ENCODE measurements at places on chromosomes 2 and 18.

- DNase-seq, result no peak
Measured at GRCh38 chr2:233036162-233036838, 3.8 kb downstream of the NEU2 start.

DNA sequence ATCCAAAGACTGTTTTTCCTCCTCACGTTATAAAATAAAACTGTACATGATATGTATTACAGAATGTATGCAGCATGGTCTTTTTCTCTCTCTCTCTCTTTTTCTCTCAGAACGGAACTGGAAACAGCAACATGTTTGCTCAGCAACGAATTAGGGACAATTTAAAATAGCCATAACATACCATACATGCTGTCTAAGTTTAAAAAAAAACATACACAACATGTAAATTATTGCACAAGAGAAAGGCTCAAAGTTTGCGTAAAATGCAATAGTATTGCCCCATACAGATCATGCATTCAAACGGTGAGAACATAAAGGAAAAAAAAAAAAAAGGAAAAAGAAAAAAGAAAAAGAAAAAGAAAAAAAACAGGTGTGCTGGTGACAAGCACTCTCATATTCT, 93.6 kb downstream of the BCL11A start:
- no peak for DNase-seq

DNA sequence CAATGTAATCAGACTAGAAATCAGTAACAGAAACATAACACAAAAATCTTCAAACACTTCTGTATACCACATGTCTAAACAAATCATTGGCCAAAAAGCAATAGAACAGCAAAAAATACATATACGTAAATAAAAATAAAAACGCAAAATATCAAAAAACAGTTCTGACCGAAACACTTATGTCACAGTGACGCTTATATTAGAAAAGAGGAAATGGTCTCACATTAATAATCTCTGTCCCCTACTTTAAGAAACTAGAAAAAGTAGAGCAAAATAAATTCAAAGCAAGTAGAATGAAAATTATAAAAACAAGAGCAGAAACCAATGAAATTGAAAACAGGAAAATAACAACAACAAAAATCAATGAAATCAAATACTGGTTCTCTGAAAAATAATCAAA, 41.9 kb downstream of the TMEM131 start:
- DNase-seq, result no peak

GRCh38 chr2:134705861-134706586, 12.8 kb downstream of the TMEM163 start:
- DNase-seq, result peak; percentile 72

- no peak for DNase-seq
Measured at GRCh38 chr18:39462436-39462835, 1896.8 kb upstream of the CELF4 start.

- DNase-seq, result no peak
Measured at GRCh38 chr18:50284255-50284885, 3.0 kb upstream of the MBD1 start.

GRCh38 chr2:215020283-215020682, 118.1 kb downstream of the ABCA12 start:
- DNase-seq, result no peak

GRCh38 chr18:48452861-48453323, 43.7 kb upstream of the ZBTB7C start:
- no peak for DNase-seq

DNA sequence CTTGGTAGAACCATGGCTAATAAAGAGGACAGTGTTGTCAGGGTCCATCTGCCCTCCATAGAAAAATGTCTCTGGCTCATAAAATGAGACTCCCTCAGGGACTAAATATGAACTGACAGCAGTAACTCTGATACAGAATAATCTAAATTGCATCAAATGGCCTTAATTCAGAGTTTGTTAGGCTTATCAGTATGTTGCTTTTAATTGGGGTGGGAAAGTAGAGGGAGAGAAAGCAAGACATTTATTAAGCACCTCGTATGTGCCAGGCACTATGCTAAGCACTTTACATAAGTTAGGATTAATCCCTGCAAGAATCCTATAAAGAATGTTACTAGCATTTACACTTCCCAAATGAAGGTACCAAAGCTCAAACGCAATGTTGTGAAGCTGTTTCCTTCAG, 115.2 kb downstream of the MMADHC start:
- DNase-seq, result no peak

DNA sequence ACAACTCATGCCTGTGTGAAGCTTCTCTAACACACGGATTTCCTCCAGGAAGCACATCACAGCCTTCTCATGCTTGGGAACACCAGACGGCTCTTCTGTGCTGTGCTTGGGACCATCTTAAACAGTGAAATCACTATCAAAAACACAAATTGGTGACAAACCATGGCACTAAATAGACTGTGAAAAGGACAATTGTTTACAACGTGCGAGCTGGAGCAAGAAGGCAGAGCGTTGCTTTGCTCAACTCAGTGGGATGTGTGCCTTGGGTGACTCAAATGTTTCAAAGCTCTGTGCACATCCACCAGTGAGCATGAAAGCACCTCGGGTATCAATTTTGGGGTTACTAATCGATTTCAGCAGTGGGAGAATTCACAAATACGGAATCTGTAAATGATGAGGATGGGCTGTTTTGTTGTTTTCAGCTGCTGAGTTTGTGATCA, 182.4 kb upstream of the ARL4C start:
- DNase-seq, result no peak

DNA sequence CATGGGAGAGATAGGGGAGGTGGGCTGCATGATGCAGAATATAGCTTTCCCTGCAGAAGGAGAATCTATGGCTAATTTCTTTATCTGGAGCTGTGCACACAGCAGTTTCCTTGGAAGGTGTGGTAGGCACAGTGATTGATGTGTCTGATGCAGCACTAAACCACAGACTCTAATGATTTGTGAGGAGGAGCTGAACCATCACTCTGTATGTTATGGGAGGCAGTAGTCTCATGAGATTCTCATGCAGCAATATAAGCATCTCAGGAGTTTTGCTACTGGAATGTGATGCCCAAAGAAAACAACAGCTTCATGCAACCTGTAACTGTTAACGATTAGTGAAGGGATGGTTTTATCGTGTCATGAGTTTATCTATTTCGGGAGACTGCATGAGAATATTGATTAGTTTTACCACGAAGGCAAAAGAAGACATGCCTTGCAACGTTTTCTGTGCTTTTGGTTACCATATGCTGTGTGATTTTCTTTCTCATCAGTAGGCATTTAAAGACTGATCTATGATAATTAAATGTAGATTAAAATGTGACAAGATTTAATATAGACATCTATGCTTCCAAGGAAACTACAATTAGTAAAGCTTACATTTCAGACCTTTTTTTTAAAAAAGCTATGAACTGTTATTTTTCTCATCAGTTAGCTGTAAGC, 286.8 kb downstream of the ARL6IP6 start:
- DNase-seq, result no peak

DNA sequence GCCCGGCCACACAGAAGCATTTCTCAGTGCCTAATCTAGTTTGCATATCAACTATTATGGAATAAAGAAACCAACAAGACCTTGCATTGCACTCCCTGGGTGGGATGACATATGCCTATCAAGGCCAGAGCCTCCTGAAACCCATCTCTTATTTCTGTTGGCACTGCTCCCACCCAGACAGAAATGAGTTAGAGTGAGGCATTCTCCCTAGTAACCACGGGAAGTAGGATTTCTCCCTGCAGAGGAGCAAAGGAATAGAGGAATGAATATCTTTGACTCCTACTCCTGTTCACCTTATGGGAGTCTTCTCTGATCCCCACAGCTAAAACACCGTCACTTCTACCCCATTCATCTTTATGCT, 24.2 kb upstream of the SCYGR1 start:
- DNase-seq, result peak; percentile 18

DNA sequence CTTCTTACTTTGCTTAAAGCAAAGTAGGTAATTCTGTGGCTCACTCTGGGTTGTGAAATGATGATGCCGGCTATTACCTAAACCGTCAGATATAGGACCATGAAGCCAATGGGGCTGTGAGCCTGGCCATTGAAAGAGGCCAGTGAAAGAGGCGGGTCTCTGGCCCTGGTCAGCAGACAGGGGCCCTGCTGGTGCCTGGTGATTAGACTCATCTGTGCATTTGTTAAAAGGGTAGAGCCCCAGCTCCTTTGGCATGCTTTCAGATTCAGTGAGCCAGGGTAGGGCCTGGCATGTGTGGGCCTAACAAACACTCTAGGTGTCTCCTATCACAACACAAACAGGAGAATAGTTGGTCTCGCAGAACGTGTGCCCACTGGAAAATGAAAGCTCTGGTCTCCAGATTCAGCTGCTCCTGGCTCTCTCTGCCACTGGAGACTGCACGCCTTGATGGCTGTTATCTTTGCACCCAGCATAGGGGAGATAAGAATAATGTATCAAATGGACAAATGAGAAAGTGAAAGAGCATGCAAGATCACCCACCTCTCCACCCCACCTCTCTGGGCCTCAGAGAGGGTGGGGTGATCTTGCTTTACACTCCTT, 6.9 kb downstream of the LRRC30 start:
- DNase-seq, result no peak

DNA sequence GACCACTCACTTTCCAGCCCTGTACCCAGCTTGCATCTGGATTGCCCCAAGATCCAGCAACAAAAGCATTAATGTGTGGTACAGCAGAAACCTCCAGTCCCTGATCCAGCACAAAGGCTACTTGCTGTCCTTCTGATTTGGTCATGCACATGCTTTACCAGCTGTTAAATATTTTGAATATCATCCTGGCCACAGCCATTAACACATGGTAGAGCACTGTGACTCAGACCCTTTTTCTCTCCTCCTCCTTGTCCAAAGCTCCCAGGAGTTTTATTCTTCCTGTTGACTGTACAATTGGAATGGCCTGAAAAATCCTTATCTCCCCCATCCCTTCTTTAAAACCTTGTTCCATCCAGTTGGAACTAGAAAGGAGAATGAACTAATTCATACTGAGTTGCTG, 419.7 kb upstream of the TNP1 start:
- DNase-seq, result no peak

DNA sequence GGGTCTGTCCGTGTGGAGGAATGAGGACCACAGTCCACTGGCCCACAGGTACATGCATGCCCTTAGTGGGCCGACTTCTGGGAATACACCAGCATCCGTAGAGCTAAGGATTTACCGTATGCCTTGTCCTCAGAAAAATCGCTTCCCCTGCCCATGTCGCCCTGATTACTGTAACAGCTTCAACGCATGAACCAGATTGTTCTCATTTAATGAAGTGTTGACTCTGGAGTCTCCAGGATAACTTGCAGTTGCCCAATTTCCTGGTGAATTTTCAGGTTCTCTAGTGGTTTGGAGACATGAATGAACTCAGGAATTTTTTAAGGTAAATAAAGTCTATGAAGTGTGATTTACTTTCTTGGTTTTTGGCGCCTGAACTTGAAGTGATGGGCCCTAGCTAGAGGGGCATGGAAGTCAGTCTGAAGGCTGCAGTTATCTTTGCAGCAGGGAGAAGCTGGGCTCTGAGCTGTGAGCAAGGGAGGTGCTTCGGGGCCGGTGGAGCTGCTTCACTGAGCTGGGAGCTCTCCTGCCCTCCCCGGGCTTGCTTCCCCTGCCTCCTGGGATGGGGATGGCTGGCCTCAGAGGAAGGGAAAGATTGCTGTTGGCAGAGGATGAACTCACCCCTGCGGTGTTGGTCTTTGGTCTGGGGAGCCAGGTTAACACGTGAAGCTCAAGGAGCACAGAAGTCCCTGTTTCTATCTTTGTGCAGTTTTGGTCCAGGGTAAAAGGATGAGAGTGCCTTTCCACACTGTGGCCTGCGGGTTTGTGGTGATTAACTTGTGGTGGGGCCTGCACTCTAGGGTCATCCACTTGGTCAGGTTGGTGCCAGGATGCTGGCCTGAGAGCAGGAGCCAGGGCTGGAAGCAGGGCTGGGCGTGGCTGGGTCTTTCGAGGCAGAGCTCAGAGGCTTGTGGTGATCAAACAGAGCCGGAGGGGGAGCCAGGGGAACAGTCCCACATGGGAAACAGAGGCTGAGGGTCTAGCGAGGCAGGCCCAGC, 28.1 kb downstream of the TCF7L1 start:
- DNase-seq, result no peak

GRCh38 chr2:180730976-180731375, 249.4 kb upstream of the UBE2E3 start:
- DNase-seq, result no peak

DNA sequence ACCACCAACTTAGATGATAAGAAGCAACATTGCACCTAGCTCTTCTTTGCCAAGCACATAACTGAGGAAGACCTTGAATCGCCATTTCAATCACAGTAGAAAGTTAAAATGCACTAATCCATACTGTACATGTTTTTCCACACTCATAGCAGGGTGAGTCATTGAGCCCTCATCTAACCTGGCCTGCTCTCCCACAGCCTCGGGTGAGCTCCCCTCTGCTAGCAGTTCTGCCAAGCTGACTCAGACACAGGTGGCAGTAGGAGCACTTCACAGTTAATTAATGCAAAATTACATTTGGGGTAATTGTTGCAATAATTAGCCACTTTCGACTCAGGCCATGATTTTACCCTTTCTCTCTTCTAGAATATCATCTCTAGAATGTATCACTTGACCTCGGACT, 1632.8 kb upstream of the CELF4 start:
- DNase-seq, result no peak

DNA sequence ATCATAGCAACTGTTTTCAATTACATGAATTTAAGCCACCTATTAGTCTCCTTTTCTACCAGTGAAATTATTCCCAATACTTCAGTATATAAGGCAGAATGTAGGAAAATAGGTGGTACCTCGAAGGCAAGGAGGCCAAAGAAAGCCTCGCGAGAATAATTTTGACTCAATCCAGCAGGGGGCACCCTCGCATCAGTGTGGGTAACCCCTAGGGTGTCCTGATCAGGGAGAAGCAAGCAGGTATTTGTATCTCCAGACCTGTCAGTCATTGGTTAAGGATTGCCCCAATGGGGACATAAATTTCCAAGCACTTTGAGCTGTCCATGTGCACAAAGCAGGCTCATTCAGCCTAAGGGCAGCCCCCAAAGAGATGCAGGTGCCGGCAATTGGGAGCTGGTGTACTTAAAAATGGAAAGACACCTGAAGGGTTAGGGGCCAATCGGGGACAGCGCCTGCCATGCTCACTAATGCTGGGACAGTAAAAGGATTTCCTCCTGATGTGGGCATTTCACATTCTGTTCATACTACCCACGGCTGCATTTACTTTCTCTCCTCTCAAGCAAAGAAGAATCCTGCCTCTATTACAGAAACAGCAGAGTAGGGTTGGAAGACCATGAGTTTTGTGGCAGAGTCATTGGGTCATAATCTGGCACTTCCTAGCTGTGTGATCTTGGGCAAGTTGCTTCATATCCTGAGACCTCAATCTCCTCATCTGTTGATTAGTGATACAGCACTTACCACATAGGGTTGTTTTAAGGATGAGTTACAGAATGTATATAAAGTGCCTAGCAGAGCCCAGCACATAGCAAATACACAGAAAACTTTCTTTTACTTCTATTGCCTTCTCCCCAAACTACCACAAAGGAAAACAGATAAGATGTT, 136.1 kb downstream of the ICOS start:
- peak; percentile 69 for DNase-seq

DNA sequence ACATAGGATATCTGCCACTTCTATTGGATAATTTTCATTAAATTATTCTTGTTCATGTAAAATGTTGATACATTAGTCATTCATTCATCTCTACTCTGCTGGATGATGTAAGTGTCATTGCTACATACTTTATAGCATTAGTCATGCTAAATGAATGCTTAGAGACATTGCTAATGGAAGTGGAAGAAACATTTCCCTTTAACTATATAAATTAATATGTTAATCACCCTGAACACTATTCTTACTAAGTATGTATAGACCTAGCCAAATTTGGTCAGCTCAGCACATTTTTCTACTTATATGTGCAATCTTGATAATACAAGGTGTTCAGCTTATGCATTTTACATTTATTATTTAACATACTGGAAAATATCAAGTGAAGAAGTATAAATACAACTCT, 160.2 kb downstream of the DPP4 start:
- no peak for DNase-seq

Data from ecto neural progenitor cell (in vitro differentiated cells).